CD4-positive, alpha-beta T cell treated with Interleukin-1 beta for 1 hour (primary cell): ENCODE measurements at places on chromosomes 3 and 15.

DNA sequence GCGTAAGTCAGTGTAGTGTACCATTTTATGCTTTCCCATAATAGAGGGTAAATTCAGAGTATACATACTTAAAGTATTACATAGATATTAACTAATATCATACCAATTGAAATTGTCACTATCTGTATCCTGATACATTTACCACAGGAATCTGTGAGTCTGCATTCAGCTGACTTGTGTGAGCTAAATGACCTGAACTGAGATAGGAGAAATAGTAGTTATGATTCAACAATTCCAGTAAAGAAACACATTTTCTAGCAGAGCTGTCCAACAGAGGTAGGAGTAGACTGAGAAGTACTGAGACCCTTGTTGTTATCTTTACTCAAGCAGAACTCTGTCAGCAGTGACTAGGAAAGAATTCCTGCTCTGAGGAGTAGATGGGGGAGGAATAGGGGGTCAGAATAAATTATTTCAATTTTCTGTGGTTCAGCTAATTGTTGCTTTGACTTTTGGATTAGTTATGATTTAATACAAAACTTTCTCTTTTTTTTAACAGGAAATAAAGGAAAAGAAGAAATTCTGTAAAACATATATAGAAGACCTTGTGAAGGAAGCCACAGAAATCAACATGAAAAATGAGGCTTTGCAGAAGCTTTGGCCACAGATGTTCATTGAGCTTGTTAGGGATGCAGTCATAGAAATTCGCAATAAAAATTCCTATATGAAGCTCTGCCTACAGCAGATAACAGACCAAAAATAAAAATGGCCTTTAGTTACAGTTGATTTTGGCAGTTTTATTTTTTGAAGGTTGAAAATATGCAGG lies 66.2 kb upstream of the THSD4 start:
- no peak for DNase-seq

- DNase-seq = no peak
These were observed 28.8 kb downstream of the CYP8B1 start for GRCh38 chr3:42846685-42847522.

DNA sequence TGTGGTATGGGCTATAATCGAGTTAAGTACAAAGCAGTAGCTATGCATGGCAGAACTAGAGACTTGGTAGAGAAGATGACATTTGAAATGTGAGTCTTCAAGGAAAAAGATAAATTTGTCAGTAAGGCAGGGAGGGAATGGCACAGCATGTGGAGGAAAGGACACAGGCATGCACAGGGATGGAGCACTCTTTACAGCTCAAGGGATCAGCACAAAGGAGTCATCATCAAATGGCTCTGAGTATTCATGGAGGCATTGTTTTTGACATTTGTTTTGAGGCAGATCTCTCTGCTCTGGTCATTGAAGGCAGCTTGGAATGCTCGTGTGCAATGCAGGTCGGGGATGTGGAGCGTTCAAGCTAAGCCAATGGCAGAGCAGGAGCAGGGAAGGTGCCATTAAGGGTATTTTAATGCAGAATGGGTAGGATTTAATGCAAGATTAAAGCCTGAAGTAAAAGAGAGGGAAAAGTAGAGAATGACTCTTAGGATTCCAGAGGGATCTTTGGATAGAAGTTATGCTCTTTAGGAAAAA lies 213.0 kb downstream of the MYRIP start:
- DNase-seq = no peak

GRCh38 chr3:66298591-66298990 lies 77.8 kb downstream of the SLC25A26 start:
- no peak for DNase-seq

GRCh38 chr3:188362405-188362831 lies 208.5 kb downstream of the LPP start:
- DNase-seq = no peak

DNA sequence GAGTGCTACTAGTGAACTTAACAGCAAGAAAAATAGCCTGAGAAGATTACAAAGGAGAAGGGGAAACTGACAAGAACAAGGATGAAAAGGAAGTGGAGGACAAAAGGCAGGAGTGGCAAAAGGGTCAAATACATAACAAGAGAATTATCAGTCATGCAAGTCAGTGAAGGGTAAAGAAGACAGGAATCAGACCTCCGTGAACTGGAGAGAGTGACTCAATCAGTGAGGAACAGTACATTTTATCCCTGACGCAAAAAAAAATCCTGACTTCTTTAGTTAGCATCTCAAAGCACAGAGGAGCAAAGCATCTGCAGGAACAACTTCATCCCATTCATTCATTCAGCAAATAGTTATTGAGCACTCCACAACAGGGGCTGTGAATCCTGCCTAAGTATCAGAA lies 97.8 kb downstream of the SST start:
- DNase-seq = no peak

GRCh38 chr15:85280203-85280602 lies 100.2 kb upstream of the AKAP13 start:
- DNase-seq = no peak

- no peak for DNase-seq
These were observed 110.6 kb upstream of the TNFAIP8L3 start for GRCh38 chr15:51205050-51205975.

DNA sequence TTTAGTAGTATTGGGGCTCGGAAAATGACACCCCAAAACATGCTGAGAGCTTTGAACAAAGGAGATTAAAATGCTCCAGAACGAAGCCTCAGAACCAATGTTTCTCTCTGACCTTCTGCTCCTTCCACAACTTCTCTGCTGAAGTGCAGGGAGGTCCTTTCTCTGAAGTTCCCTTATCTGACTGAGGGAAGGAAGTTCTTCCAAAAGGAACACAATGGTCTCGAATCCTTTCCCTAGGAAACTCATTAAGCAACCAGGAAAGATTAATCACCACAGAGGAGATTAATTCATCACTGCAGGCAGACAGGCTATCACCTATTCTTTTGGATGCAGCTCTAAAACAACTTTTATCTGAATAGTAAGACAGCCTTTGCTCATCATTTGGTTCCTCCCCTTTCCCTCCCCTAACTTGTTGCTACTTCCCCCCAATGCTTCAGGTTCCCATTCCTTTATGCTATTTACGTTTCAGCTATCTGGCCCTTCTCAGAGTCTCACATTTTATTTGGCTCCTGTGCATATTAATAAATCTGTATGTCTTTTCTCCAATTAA lies 18.2 kb upstream of the WDR49 start:
- no peak for DNase-seq

DNA sequence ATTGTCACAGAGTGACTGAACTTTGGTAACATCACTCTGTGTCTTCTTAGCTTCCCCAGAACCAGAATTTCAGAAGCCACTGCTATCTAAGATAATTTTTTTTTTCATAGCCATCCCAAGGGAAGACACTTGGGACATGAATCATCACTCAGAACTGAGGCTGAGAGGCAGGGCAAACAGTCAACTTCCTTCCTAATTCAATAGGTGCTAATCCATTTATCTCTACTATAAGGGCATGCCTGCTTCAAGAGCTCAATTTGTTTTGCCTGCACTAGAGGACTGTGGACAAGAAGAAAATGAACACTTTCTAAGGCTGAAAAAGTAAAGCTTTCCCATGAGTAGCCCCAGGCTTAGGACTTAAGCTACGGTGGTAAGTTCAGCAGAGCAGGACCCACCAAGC lies 56.7 kb upstream of the MYRIP start:
- DNase-seq = no peak

DNA sequence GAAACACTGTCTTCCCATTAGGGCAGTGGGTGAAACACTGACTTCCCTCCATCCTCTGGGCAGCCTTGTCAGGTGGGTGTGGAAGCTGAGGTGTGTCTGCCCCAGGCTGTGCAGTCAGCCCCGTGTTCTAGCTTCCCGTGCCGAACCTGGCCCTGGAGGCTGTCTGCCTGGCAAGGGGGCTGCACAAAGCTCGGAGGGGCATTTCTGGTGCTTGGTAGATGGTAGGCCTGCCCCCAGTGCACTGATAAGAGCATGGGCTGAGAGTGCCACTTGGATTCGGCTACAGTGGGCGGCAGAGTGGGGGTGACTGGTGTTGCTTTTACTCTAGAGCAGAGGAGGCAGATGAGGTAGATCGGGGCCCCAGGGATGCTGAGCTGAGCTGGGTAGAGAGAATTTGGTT lies 21.3 kb downstream of the IGF1R start:
- no peak for DNase-seq

DNA sequence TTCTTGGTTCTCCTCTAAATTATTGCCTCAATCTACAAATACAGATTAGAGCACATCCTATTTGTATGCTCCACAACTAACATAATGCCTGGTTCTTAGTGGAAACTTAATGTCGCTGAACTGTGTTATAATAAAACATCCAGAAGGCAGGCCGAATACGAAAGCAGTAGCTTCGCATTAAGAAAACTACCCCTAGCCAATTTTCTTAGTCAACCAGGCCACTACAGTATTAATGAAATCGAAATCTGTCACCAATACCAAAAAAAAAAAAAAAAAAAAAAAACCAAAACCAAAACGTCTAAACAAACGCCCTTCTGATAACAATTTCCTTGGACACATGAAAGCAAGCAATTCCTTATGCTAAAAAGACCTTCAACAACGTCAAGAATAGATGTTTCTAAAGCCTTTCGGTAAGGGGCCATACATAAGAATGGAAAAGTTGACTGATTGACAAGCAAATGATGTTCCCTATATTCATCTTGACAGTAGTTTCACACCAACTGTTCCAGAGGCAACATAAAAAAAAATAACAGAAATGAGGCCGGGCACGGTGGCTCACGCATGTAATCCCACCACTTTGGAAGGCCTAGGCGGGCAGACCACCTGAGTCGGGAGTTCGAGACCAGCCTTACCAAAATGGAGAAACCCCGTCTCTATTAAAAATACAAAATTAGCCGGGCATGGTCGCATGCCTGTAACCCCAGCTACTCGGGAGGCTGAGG lies 1.3 kb downstream of the DENND6A start:
- no peak for DNase-seq

GRCh38 chr3:136632625-136633081 lies 119.5 kb downstream of the STAG1 start:
- no peak for DNase-seq

- DNase-seq = peak; percentile 74
These were observed 70.7 kb downstream of the SLC12A8 start for GRCh38 chr3:125141596-125142419.

DNA sequence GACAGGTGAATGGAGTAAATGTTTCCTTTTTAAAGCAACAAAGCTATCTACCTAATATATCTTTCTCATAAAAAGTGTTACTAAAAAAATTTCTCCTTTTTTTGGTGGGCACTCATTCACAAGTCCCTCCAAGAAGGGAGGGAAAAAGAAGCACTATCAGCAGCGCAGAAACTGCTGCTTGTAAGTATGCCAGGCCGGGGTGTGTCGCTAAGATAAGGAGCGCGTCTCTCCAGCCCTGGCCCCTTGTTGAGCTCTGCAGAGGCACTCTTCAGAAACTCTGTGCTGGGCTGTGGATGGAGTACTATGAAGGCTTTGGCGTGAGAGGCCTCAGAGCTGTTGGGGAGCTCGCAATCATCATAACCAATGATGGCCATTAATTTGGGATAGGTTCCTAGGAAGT lies 49.1 kb downstream of the ZDHHC3 start:
- DNase-seq = no peak

DNA sequence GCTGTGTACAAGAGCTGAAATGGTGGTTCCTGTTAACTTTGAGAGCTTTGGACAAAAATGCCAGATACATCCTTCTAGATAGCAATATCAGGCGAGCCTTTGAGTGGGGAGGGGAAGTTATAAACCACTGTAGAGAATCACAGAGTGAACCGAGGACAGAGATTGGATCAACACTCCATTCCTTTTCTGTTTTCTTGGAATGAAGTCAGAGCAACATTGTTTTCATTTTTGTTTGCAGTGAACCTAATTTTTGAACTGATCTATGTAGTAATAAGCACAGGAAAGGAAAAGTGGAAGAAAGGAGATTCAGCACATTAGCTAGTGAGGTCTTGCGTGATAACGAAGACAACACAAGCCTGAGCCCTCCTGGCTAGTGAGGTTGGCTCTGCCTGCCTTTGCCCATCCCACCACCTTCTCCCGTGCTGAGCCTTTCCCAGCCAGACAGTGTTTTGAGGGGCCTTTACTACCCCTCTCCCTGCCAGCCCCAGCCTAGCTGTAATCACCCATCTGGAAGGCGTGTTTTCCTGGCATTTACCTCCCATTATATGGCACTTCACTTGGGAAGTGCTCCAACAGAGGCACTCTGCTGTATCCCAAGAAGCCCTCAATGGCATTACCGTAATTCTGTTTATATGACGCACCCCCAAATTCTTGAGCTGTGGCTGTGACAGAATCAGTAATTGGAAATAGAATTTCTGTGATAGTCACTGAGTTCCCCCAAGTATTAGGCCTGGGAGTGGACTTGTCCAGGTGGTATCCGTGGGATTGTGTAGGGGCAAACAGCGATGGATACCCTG lies 129.8 kb downstream of the CACNA1D start:
- DNase-seq = no peak
